ENCODE measurements at places on chromosomes 12 and 14.

GRCh38 chr14:92578511-92578910 is 64.9 kb downstream of the RIN3 start:
- peak; percentile 72 for DNase-seq

DNA sequence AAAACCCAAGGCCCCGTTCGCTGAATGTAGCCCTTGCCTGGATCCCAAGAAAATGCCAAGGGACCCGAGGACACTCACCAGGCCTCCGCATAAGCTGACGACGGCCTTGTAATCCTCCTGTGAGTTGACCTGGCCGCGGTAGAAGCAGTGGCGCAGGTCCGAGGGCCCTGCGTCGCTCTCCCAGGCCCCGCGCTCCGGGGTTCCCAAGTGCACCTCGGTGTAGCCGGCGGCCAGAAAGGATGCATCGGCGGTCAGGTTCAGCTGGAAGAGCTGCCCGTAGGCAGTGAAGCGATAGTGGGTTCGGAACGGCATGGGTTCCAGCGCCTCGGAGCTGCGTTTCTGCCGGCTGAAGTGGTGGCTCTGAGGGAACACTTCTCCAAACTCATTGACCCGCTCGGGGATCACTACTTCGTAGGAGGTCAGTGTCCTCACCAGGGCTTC is 1.2 kb downstream of the ADAMTS20 start:
- DNase-seq: no peak

DNA sequence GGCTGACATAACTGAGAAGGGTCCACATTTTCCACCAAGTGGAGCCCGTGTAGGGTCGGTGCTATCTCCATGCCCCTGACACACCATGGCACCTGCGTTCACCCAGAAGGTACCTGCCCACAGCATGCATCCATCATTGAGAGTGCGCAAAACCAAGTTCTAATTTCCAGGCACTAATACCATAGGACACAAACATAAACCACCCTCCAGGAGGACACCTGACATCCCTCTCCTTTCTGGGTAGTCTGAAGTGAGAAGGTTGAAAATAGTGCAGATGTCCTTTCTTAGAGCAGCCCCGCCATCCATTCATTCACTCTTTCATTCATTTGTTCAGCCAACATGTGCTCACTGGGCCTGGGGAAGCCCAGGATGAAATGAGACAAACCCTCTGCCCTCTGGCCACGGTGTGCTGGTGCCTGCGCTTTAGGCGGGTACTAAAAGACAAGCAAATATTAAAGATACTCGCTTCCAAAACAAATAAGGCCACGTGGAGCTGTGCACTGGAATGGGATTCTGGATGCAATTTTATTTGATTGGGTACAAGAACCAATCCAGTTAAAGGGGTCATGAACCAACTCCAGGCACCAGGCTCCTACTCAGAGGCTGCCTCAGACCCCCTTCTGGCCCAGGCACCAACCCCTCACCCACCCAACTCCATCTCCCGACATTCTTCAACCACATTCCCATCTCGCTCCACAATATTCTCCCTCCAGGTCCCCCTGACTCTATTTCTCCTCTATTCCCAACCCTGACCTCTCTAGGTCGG is 1.2 kb downstream of the TTC7B start:
- no peak for DNase-seq

GRCh38 chr14:100723830-100724437 is 2.8 kb upstream of the DLK1 start:
- DNase-seq: no peak

DNA sequence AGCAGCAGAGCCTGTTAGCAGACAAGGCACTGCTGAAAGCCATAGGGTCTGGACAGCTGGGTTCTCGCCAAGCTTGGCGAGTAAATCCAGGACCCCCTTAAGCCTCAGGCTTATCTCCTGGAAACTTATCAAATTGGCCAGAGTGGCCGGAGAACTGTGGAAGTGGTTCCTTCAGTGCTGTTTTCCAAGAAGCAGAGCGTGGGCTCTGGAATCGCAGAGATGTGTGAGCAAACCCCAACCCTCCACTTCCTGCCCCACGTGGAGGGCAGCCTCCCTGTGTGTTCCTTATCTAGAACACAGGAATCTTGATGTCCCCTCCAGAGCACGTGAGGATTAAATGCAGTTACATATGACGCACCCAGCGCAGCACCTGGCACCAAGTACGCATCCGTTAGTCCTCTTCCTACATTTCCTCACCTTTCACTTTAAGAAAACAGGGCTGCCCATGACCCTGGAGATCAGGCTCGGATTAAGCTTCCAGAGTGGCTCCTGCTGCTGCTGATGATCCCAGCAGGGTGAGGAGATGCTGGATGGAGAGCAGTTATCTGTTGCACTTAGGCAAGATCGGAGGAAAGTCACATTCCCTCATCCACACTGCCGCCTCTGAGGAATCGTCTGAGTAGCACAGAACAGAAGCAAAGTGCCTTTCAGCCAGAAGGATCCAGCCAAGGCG is 35.0 kb downstream of the MMAB start:
- no peak for DNase-seq

GRCh38 chr12:126718365-126718764 is 1548.6 kb upstream of the TMEM132C start:
- no peak for DNase-seq

Data from IMR-90 (cell line).